ENCODE measurements at places on chromosomes 13 and 19.

- no peak for DNase-seq
Observed at GRCh38 chr13:91169321-91170050, 178.0 kb upstream of the MIR17HG start.

DNA sequence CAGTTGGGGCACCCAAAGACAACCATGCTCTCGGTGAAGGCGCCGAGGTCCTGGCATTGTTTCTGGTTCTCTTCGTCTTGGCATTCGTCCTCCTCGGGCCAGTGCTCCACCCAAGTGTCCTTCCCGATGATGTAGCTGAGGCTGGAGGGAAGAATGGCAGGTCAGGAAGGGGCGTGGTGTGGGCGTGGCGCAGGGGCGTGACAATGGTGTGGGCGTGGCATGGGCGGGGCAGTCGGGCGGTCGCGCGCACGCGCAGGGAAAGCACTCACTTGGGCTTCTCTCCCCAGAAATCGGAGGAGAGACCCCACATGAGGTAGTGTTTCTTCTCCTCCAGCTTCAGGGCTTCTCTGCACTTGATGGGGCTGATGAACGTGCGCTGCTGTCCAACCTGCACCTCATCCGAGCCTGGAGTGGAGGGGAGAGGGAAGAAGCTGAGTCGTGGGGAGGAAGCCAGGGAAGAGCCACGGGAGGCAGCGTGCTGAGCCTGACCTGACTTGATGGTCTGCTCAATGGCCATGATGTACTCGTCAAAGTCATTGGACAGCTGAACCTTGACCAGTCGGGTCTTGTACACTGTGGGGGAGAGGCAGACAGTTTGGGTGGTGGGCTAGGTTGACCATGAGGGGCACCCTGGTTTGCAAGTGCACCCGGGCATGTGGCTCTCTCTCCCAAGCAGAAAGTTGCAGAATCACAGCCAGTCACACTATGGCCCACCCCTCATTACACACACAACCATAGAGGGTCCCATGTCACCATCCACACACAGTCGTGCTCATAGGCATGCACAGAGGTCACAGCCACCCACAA is 8.1 kb upstream of the TNFSF14 start:
- no peak for DNase-seq

- DNase-seq, result no peak
Observed at GRCh38 chr19:4570916-4571304, 11.4 kb upstream of the SEMA6B start.

DNA sequence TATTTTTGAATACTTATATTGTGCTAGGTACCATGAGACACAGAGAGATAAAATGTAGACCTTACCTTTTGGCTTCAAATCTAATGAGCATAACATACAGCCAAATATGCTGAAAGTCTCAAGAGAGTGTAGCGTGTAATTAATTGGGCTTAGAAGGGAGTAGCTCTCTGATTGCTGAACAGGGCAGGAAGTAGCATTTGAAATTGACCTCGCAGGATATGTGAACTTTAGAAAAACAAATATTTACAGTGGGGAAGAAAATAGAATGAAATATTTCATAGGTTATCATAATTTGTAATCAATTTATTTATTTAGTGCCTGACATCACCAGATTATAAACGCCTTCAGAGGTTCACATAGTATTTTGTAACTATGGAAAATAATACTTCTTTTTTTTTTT is 327.1 kb downstream of the RFC3 start:
- DNase-seq, result no peak

GRCh38 chr19:31804668-31805067 is 455.4 kb upstream of the TSHZ3 start:
- no peak for DNase-seq

DNA sequence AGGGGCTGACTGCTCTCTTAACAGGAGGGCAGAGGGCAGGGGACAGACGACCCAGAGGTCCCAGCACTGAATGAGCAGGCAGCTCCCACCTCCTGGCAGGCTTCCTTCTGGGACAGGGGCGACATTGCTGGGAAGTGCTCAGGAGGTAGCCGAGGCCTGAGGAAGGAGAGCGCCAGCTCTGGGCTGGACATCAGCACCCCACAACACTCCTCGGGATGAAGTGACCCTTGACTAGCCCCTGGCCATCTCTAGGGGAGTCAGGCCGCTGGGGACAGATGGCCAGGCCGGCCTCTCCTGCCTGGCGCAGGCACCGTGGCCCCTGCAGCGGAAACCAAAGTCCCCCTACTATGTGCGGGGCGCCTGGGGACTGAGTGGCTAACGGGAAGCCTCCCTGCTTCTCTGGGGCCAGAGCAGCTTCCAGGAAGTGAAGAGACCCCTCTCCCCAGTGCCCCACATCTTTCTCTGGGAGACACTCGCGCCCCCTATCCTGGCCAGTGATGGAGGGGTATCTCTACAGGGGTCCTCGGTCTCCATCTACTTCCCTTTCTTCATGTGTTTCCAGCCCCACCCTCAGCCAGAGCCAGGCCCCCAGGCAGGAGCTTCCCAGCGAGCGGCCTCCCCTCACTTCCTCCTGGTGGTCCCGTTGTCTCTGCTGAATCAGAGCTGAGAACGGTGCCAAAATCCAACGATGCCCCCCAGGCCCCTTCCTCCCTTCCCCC is 10.1 kb downstream of the PRR36 start:
- no peak for DNase-seq

DNA sequence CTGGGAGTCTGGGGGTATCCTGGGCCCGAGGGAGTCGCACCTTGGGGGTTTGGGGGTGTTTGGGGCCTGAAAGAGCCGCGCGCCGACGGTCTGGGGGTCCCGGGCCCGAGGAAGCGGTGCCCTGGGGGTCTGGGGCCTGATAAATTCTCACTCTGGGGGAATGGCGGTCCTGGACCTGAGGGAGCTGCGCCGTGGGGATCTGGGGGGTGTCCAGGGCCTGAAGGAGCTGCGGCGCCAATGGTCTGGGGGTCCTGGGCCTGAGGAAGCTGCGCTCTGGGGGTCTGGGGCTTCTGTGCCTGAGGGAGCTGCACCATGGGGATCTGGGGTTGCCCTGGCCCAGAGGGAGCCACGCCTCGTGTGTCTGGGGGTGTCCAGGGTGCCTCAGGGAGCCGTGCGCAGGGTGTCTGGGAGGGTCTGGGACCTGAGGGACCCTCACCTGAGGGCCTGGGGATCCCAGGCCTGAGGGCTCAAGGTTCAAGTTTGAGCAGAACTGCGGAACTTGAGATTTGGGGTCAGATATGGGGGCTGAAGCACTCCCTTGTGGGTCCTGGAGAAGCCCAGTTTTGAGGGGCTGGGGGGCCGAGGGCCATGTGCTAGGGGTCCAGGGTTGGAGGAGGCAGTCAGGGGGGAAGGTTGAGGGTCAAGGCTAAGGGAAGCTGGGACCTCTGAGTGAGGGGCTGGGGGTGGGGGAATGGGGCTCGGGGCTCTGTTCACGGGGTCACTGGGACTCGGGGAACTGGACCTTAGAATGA is 1.1 kb downstream of the HDGFL2 start:
- DNase-seq, result no peak

DNA sequence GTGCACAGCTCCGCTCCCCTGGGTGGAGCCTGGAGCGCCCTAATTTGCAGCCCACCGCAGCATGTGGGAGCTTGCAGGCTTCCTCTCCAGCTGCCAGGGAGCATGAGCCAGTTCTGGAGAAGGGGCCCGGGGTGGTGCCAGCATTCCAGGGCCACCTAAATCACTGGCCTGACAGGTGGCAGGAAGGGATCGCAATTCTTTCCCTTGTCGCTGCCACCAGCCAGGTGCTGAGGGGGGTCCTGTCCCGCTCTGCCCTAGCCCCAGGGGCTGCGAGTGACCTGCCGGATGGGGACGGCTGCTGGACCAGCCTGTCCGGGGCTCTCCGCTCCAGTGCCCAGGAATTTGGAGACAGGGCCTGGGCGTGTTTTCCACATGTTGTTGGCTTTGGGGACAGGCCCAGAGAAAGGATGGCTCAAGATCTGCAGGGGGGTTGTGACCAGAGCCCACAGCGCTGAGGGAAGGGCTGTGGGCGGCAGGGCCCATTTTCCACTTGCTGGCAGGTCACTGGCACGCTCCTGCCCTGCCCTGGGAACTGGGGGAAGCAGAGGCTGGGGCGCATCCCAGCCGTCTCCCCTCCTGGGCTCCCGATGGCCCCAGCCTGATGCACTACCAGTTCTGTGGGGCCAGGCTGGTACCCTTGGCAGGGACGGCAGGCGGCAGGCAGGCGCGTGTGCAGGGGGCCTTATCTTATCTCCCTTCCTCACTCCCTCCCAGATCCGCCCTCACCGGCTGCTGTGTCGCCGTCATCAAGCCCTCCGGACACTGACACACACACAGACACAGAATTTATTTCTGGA is 9.5 kb downstream of the NDUFA11 start:
- no peak for DNase-seq

DNA sequence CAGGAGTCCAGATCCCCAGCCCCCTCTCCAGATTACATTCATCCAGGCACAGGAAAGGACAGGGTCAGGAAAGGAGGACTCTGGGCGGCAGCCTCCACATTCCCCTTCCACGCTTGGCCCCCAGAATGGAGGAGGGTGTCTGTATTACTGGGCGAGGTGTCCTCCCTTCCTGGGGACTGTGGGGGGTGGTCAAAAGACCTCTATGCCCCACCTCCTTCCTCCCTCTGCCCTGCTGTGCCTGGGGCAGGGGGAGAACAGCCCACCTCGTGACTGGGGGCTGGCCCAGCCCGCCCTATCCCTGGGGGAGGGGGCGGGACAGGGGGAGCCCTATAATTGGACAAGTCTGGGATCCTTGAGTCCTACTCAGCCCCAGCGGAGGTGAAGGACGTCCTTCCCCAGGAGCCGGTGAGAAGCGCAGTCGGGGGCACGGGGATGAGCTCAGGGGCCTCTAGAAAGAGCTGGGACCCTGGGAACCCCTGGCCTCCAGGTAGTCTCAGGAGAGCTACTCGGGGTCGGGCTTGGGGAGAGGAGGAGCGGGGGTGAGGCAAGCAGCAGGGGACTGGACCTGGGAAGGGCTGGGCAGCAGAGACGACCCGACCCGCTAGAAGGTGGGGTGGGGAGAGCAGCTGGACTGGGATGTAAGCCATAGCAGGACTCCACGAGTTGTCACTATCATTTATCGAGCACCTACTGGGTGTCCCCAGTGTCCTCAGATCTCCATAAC is at the start of gene APOE:
Gene APOE (plus strand): TSS at position 360 of the 724 bp plus-strand sequence. CDS start 829 bp downstream, outside the sequence.
- DNase-seq, result no peak

GRCh38 chr13:79385694-79386093 is 20.4 kb downstream of the RBM26 start:
- no peak for DNase-seq

GRCh38 chr13:23741879-23742510 is 147.2 kb downstream of the MIPEP start:
- DNase-seq, result no peak

DNA sequence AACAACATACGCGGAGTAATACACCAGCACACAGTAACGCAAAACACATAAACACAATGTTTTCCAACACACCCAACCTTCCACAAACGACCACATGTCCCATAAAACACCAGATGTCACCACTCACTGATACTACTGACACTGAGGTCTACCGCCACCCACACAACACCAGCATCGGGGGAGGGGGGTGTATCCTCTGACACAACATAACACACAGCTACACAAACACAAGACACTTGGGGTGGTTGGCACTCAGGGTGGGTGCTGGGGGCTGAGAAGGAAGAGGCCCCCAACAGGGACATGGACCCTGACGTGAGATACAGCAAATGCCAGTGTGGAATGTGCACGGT is 1.5 kb upstream of the KCNN4 start:
- no peak for DNase-seq

DNA sequence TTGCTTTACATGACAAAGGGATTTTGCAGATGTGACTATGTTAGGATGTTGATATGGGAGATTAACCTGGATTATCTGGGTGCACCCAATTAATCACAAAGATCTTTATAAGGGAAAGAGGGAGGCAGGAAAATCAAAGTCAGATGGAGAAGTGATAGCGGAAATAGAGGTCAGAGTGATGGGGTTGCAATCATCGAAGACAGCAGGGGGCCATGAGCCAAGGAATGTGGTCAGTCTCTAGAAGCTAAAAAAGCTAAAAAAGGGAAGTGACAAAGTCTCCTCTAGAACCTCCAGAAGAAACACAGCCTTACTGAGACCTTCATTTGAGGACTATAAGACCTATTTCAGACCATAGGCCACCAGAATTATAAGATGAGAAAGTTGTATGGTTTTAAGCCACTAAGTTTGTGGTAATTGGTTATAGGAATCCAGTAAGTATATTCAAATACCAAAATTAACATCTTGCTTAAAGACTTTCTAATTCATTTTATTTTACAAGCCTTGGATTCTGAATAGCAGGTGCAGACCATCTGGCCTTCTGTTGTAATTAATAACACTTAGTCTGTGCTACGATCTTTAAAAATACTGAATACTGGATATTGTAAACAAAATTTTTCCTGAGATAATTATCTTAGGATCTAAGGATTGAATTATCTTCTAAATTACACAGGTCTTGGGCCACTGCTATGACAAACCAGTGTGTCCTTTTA is 493.4 kb upstream of the PCDH20 start:
- no peak for DNase-seq

GRCh38 chr19:48450863-48451262 is 4.5 kb upstream of the KCNJ14 start:
- DNase-seq, result no peak

- DNase-seq, result peak; percentile 57
Observed at GRCh38 chr13:27379694-27380641, 44.5 kb upstream of the GTF3A start.

GRCh38 chr13:50910485-50910805 is 854 bp downstream of the RNASEH2B start:
- no peak for DNase-seq

DNA sequence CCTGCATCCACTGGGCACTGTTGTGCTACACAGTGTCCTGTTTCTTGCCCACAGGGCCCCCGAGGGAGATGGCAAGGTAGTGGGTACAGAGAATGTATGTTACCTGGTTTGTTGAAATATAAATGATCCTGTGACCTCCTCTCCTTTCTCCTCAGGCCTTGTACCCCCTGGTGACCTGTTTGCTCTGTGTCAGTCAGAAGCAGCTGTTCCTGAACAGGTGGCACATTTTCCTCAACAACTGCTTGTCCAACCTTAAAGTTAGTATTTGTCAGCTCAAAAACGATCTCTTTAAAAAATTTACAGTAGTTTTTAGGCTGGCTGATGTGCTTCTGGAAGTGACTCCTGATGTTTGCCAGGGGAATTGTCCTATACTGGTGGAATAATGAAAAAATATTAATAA is 105.1 kb downstream of the FRY start:
- no peak for DNase-seq

GRCh38 chr19:53962887-53963431 is at the start of gene CACNG8:
CACNG8 (plus strand) TSS chr19:53962937.
- no peak for DNase-seq

All from NCI-H2029 treated with DMSO at 0.1 percent for 48 hours (cell line).